T-cell (primary cell): ENCODE measurements at places on chromosomes 6 and 20.

DNA sequence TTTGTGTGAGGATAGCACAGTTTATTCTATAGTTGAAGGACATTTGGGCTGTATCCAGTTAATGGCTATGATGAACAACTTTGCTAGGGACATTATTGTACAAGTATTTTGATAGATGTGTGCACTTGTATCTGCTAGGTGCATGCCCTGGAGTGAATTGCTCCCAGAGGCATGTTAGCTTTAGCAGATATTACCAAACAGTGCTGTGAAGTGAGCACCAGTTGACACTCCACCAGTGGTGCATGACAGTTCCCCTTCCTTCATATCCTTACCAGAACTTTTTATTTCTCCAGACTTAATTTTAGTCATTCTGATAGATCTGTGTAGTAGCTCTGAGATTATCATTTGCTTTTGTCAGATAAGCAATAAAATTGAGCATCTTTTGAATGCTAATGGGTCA lies 48.9 kb upstream of the ENPP5 start:
- DNase-seq: no peak

DNA sequence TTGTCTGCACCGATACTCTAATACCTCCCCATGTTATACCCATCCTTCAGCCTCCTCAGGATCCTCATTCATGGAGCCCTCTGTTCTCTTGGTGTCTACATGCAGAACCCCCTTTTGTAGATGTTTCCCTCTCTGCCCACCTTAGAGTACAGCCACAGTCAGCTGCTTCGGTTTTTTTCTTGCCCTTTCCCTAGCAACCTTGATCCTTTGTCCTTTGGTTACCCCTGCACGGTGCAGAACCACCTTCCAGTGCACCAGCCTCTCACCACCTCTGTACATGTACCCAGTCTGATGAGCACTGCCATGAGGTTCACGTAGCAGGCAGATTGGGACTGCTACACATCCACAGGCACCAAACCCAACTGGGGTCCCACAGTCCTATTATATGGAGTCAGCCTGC lies 7.3 kb downstream of the VPS16 start:
- DNase-seq: no peak

GRCh38 chr20:63094767-63095499 lies 88.2 kb upstream of the BHLHE23 start:
- no peak for DNase-seq

DNA sequence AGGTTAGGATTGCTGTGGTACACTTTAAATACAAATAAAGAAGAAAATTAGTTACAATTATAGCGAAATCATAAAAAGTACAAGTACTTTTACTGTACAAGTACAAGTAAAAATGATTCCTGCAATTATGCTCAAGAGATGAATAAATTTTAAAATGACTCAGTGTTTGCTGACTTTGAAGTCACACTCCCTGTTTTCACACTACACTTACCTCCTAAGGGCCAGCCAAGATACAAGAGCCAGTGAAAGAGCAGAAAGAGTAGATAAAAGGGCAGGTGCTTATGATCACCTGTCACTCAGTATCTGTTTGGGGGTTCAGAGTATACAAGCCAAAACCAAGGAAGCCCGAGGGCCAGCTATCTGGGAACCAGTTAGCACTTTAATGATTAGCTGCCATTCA lies 41.0 kb upstream of the COL21A1 start:
- DNase-seq: no peak

DNA sequence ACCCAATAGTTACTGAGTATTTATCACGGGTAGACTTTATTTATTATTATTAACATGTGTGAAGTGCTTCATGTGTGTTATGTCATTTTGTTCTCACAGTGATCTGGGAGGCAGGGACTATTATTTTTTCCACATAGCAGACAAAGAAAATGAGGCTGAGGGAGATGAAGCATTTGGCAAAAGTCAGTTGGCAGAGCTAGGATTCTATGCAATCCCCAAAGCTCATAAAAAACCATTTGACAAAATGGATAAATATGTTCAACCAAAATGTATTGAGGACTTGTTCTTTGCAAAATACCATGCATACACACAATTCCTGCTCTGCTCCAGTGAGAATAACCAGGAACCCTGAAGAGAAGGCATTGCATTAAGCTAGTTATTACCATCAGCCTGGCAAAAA lies 184.4 kb downstream of the HS3ST5 start:
- DNase-seq: no peak

DNA sequence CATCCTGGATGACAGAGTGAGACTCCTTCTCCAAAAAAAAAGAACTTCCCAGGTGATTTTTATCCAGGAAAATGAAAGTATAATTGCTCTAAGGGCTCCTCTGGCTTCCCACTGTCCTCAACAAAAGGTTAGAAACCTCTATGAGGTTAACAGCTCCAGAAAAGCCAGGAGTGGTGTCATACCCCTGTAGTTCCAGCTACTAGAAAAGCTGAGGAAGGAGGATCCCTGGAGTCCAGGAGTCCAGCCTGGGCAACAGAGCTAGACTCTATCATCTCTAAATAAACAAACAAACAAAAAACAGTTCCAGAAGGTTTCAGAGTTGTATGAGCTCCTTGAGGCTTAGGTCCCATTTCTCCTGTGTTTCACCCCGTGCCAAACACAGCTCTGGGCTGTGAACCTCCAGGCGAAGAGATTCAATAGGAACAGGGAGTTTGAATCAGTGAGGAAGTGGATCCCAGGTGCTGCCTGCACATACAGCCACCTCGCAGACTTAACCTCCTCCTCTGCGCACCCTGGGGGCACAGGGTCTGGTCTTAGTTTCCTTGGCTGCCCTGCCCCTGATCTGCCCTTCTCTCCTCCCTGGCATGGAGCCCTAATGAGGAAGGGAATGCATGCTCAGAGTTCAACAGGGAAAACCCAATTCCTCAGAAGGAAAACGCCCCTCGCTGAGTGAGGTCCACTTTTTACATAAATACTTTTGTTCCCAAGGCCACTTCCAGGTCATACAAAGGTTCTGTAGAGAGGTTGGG lies 31.0 kb downstream of the ZC3H12D start:
- no peak for DNase-seq

GRCh38 chr20:63363981-63364561 lies 2.9 kb upstream of the CHRNA4 start:
- no peak for DNase-seq
